ENCODE measurements at places on chromosomes 3 and 15.

GRCh38 chr3:279325-279724 is 82.8 kb downstream of the CHL1 start:
- DNase-seq, result no peak

DNA sequence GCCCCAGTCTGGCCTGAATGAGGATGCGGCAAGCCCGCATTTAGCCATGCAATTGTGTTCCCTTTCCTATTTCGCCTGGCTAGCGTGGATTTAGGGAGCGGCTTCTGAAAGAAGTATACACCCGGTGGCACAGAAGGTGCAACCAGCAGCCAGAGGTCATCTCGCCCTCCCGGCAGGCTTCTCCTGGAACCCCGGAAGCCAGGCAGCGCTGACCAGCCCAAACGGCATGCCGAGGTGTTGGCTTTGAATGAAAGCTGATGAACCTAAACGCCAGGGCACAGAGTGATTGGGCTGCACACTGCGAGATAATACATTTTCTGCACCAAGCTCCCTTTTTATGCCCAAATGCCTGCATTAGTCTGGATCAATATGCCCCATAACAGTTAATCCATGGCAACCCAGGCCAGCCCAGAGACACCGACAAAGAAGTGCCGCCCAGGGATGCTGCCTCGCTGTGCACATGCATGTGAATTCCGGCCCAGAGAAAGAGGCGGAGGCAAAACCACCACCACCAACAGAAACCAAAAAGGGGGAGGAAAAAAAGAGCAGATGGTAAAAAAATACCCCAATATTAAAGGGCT is 1.4 kb downstream of the SRGAP3 start:
- DNase-seq, result peak; percentile 14

GRCh38 chr3:120353463-120353862 is 4.3 kb upstream of the LRRC58 start:
- peak; percentile 18 for DNase-seq

DNA sequence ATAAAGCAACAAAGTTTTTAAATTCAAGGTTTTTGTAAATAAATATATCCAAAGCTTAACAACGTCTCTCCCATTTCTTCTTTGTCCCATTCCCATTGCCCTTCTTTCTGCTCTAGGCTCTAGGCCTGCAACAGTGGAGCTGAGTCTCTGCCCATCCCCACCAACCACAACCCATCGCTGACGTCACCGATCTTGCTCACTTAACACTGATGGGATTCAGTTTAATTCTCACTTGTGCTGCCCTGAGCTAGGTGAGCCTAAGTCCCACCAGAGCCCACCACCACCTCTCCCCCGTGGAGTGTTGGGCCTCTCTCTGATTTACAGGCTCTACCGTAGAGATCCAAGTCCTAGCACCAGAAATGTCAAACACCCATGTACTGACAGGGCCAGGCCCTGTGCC is 61.3 kb upstream of the RAB6B start:
- DNase-seq, result no peak

DNA sequence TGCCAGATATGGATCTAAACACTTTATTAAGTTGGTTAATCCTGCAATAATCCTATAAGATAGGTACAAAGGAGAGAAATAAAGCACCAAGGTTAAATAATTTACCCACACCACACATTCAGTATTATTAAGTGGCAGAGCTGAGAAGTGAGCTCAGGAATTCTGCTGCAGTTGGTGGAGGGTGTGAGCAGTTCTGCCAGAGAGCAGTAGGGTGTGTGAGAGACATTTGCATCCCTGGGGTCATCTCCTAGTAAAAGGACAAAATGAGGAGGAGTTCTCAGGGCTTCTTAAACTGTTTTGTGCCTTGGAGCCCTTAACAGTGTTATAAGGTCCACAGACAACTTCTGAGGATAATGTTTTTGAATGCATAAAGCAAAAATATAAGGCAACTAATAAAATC is 484.5 kb downstream of the TAFA4 start:
- DNase-seq, result no peak

DNA sequence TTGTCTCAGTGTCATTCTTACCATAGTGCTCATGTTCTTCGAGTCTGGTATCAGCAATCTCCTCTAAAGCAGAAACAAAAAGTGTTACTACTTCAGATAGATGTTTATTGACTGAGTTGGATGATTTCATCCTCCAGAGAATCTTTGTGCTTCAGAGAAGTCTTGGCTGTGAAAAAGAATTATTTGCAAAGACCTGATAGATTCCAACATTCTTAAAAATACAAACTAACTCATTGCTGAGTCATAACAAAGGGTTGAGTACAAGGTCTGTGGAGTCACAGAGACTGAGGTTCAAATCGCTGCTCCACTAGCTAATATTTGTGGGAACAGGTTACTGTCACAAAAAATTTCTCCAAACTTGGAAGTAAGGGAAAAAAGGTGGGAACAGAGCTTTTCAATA is 9.0 kb upstream of the STRIT1 start:
- no peak for DNase-seq

- no peak for DNase-seq
These were observed 45.0 kb downstream of the CPEB1 start for GRCh38 chr15:82602195-82602594.

GRCh38 chr15:61479613-61480012 is 250.5 kb upstream of the RORA start:
- no peak for DNase-seq

DNA sequence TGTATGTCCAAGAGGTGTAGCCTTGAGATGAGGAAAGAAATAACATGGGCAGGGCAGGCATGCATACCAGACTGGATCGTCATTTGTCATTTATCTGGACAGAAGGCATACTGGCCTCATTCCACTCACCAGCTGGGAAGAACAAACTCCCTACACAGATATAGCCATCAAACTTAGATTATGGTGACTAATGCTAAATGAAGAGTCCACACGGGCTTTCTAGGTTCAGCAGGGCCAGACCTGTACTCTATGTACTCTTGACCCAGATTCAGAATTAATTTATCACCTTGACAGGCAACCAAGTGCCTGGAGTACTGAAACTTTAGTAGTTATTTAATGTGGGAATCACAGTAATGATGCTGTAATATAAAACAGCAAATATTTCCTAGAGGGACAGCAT is 164.3 kb upstream of the IL12A start:
- DNase-seq, result no peak

GRCh38 chr3:111910806-111911205 is 51.7 kb downstream of the PHLDB2 start:
- DNase-seq, result peak; percentile 34

DNA sequence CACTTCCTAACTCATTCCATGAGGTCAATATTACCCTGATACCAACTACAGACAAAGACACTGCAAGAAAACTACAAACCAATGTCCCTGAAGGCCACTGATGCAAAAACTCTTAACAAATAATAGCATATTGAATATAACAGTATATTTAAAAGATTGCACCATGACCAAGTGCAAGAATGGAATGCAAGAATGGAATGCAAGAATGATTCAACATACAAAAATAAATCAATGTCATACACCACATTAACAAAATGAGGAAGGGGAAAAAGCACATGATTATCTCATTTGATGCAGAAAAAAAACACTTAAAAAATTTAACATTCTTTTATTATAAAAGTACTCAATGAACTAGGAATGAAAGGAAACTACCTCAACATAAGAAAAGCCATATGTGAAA is 463.1 kb upstream of the NECTIN3 start:
- DNase-seq, result no peak

DNA sequence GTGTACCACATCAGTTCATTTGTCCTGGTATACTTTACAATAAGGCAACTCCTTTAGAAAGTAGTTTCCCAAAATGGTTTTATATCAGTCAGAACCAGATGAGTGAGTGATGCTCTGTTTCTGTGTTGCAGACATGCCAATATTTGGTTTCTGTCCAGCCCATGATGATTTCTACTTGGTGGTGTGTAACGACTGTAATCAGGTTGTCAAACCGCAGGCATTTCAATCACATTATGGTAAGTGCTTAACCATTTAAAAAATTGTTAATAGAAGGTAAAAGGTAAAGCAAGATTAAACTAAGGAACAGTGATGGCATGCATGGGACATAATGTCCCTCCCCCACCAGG is 40.0 kb upstream of the SCAANT1 start:
- DNase-seq, result peak; percentile 48

GRCh38 chr3:134258761-134259347 is 8.2 kb upstream of the RYK start:
- DNase-seq, result no peak

DNA sequence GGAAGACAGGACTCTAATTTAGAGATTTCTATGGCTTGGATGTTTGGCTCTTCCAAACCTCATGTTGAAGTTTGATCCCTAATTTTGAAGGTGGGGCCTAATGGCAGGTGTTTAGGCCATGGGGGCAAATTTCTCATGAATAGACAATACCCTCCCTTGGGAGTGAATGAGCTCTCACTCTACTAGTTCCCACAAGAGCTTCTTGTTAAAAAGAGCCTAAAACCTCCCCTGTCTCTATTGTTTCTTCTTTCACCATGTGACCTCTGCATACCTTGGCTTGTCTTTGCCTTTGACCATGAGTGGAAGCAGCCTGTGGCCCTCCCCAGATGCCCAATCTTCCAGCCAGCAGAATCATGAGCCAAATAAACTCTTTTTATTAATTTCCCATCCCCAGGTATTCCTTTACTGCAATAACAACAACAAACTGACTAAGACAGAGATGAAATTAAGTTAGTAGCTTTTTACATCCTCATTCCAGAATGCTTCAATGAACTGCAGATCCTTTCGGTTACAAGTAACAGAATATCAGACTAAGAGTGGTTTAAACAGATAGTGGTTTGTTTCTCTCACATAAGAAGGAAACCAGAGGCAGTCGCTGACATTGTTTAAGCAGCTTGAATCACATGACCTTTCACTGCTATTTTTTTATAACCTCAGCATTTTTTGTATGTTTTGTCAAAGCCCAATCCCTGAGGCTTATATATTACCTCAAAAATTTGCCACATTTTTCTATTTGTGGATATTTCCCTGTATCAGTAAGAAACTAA is 1013.3 kb upstream of the SEMA6D start:
- no peak for DNase-seq

GRCh38 chr3:36823806-36824205 is 59.5 kb upstream of the DCLK3 start:
- DNase-seq, result peak; percentile 10

DNA sequence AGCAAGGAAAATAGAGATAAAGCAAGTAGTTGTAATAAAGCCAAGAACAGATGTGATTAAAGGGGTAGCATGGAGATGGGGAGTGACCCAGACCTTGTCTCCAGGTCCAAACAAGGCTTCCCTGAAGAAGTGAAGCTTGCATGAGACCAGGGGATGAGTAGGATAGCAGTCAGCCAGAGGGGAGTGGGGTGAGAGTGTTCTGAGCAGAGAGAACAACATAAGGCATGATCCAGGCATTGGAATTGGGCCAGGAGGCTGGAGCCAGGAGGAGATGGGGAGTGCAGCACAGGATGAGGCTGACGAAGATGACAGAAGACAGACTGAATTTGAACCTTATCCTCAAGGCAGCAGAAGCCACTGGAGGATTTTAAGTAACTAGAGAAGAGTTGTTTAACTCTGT is 7.2 kb downstream of the TMOD2 start:
- DNase-seq, result no peak

GRCh38 chr15:50353975-50354837 is 792 bp downstream of the GABPB1 start:
- DNase-seq, result peak; percentile 92

DNA sequence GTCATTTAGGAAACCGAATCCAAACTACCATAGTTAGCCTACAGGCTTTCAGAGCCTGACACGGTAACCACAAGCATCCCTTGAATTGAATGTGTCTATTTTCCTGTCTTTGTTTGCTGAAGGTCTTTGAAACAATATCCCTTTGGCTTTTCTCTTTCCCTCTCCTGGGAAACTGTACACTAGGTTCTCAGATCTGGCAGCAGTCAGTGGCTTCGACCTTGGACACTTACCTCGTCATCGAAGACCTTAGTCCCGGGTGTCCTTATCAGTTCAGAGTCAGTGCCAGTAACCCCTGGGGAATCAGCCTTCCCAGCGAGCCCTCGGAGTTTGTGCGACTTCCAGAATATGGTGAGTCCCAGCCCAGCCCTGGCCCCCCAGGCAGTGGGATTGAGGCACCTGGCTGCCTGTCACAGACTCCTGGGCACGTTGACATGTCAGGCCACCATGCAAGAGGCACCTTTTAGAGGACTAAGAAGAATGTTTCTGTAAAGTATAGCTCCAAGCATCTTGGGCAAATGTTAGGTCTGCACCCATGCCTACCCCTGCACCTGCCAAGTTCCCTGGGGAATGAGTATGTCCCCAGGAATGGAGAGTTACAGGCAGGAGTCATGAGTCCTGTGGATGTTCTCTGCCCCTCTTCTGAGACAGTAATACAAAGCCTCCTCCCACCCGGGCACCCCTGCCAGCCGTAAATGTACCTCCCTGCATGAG is 30.4 kb upstream of the UMPS start:
- no peak for DNase-seq

GRCh38 chr3:66396161-66396760 is 104.6 kb downstream of the LRIG1 start:
- no peak for DNase-seq

GRCh38 chr3:62950210-62950609 is 75.0 kb upstream of the CADPS start:
- no peak for DNase-seq

- peak; percentile 55 for DNase-seq
These were observed 1.1 kb upstream of the TLNRD1 start for GRCh38 chr15:80999623-81000036.

DNA sequence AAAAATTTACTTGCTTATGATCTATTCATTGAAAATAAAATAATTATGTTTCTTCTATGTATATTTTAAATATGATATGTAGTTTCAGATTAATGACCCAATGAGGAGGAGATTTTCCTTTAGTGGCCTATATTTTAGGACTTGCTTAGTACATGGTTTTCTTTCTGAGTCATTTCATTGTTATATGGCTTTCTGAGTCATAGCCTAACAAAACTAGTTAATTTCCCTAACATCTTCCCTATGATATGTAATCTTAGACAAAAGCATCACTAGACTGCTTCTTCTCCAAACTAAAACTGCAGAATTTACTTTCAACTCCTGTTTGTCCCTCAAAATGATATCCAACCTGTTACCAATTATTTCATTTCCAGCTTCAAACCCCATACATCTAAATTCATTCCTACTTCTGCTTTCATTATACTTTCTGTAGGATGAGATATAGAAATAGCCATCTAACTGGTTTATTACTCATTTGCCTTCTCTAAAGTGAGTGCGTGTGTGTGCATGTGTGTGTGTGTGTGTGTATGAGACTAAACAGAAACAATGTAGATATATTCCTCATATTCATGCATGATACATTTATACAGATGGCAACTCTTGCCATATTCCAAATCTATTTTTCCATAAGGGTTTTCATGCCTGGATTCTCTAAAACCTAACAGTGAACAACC is 915.0 kb upstream of the GBE1 start:
- DNase-seq, result no peak

DNA sequence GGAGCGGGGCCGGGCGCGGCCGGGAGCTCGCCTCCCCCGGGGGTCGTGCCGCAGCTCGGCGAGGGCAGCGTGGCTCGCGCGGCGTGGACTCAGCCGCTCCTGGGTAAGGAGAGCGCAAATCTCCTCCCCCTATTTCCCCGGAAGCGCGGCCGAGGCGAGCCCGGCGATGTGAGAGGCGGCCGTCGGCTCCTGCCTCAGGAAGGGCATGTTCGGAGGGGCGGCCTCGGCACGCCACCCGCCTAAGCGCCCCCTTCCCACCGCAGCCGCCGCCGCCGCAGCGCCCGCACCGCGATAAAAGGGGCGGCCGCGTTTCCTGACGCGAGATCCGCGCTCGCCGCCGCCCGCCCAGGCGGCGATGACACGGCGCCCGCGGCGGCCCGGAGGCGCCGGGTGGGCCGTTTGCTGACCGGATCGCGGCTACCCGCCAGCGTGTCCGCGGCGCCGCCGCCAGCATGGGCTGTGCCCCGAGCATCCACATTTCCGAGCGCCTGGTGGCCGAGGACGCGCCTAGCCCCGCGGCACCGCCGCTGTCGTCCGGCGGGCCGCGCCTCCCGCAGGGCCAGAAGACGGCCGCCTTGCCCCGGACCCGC is at the start of gene PDE8A:
Gene PDE8A, plus strand, starts transcription at position 146 of the 590 bp plus-strand sequence. Its CDS starts 307 bp downstream, at position 453.
- DNase-seq, result peak; percentile 53

Data from hematopoietic multipotent progenitor cell treated with erythropoietin and hydrocortisone succinate and interleukin-3 and kit ligand, for 4 days (in vitro differentiated cells).